ENCODE measurements at places on chromosomes 13 and 19. TPM values are rescaled to one million over a fixed set of nuclear protein-coding genes. Genes with fewer than 3 reads are reported as not detected.

DNA sequence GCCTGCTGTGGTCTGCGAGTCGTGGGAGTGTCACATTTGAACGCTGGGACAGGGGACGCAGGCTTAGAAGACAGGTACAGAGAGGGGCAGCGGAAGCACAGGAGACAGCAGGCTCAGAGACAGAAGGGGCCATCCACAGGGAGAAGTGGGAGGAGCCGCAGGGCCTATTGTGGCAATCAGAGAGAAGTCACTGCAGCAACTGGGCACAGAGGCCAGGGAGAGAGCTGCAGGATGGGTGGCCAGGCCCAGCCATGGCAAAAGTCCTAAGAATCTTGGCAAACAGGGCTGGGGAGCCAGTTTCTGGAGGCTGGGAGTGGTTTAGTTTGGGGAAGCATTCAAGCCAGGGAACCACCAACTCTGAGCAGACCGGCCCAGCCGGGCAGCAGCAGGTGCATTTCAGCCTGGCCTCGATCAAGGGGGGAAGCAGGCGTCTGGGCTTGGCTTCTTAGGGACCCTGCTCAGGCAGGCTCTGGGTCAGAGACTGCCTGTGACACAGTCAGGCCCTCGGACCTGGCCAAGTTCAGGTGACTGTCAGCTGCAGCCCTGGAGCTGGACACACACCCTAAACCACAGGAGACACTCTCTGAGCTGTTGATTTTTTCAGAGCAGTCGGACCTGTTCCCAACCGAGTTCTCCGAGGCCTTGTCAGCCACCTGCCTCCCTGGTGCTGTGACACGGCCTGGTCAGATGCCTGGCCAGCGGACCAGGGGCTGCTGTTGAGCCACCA, 11.8 kb downstream of the SH3GL1 start:
- no peak for DNase-seq

DNA sequence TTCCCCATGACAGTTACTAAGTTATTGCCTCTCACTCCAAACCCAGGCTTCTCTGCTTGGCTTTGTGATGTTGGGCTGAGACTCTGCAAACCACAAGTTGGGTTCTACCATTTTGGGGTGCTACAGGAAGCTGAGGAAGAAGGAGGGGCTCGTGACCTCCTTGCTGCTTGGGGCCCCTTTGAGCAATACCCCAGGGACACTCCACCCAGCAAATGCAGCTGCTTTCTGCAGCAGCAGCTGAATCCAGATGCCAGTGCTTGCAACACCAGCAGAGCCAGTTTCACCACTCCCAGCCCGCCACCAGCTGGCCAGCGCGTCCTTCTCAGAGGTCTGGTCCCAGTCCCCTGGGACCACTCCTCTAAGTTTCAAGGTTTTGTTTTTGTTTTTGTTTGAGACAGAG, 22.0 kb upstream of the UBAC2 start:
- DNase-seq = no peak

GRCh38 chr13:93222976-93223375, 3.6 kb upstream of the GPC6 start:
- DNase-seq = no peak

GRCh38 chr19:54392105-54392504, 23.2 kb upstream of the TTYH1 start:
- no peak for DNase-seq

DNA sequence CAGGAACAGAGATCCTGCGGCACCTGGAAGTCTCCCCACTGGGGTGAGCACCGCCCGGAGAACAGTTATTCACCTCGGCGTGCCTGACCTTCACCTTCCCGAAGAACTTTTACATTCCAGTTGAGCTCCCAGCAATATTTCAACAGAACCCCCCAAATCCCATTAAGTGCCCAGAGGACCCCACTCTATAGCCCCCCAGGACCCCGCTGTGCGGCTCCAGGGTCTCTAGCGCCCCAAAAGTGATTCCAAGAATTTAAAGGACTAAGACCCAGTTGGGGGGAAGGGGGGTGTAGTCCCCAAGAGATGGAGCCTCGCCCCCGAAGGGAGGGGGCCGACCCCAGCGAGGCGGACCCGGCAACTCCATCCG, 480 bp downstream of the GPR108 start:
- DNase-seq = no peak

Gene CEACAM7
- total RNA-seq = not detected

- no peak for DNase-seq
Measured at GRCh38 chr19:40908976-40909375, 26.9 kb upstream of the CYP2A7 start.

GRCh38 chr19:19134687-19135158, 3.6 kb downstream of the TMEM161A start:
- no peak for DNase-seq

Gene ANKLE1
- 0.28 TPM for total RNA-seq

All from IMR-90 (cell line).